ENCODE measurements at places on chromosomes 2 and 18.
A peak's percentile ranks its signal among the peaks of the same experiment; 100 is the strongest.

GRCh38 chr18:8830067-8831060 is 125.0 kb downstream of the MTCL1 start:
- DNase-seq, result no peak

- no peak for DNase-seq
Observed at GRCh38 chr2:28640908-28641300, 110.7 kb upstream of the PPP1CB start.

- DNase-seq, result no peak
Observed at GRCh38 chr18:79529296-79529695, 133.6 kb downstream of the NFATC1 start.

GRCh38 chr18:62426191-62426488 is 96.7 kb upstream of the ZCCHC2 start:
- DNase-seq, result no peak

GRCh38 chr18:72652990-72653593 is 109.0 kb upstream of the CBLN2 start:
- DNase-seq, result peak; percentile 5

DNA sequence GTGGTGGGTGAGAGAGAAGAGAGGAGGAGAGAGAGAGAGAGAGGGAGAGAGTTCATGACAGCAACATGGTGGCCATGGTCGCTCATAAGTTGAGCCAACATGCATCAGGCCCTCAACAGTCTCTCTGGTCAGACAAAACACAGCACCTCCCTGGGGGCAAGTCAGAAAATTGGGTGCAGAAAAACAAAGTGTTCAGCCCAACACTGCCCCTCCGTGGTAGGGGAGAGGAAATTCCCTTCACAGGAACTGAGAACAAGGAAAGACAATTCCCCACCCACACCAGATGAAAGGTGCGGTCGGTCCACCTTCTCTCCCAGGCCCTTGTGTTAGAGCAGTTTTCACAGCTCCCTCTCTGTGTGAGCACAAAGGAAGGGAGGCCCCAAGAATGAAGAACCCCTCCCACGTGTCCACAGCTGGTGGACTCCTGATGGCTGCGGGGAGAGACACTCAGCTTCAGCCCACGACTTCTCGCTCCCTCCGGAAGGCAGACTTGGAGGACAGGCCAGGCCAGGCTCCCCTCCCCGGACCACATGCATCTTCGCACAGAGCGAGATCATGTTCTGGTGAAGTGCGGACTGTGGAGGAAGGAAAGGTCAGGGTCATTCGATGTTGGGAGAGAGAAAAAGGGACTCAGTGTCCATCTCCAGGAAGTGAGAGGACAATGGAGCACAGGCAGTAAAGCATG is 181.7 kb downstream of the ANAPC1 start:
- peak; percentile 76 for DNase-seq

GRCh38 chr18:64333584-64333983 is 184.7 kb upstream of the LINC00305 start:
- DNase-seq, result peak; percentile 2

DNA sequence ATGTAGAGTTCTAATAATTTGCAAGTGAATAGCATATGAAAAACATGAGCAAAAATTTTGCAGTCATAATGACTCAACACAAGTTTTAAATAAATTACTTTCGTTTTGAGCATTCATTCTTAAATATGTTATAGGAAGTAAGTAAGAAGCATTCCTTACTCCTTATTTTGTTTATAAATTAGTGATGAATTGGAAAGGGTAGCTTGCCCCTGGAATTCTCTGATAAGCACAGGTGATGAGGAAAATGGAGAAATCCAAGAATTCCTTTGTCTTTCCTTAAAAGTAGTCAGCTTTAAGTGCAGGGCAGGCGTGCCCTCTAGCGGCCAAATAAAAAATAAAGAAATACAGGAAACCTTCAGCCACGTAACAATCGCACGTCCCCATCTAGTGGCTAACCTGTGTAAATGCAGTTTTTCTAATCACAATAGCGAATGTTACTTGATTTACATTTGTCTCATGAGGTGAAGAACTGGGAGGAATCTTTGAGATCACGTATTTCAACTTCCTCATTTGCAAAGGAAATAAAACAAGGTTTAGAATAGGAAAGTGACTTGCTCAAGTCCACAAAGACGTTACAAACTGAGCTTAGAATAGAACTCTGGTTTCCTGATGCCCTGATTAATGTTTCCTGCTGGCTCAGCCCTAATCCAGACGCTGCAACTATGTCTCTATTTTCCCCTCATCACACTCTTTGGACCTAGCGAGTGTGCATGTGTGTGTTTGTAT is 47.2 kb upstream of the ZNG1B start:
- peak; percentile 74 for DNase-seq

DNA sequence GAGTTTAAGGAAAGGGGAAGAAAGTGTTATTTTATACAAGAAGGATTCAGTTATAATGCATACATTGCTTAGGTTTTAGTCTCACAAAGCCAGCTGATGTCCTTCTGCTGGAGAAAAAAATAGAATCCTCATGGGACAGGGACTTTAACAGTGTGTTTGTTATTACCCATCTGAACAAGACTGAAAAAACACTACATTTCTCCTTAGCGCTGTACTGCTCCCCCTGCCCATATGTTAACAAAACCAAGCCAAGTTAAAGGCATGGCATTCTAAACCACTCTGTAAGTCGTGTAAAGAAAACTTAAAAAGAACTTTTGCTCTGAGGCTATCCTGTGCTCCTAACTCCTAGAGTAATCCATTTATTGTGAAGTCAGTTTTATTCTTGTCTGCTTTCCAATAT is 102.6 kb upstream of the NYAP2 start:
- no peak for DNase-seq

DNA sequence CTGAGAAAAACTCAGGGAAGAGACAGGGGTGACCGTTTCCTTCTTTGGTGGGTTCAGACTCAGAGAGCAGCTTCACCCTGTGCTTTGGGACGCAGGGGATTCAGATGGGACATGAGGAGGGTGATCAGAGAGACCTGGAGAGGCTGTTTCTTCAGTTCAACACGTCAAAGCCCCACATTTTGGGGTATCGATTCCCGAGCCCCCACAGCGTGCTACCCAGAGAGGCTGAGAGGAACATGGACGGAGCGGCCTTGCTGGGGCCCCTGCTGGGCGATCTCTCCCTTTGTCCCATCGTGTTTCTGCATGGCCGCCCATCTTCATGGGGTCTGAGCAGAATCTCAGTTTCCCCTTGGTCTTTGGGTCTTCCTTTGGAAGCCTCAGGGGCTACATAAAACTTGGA is 38.2 kb upstream of the PXDN start:
- no peak for DNase-seq

DNA sequence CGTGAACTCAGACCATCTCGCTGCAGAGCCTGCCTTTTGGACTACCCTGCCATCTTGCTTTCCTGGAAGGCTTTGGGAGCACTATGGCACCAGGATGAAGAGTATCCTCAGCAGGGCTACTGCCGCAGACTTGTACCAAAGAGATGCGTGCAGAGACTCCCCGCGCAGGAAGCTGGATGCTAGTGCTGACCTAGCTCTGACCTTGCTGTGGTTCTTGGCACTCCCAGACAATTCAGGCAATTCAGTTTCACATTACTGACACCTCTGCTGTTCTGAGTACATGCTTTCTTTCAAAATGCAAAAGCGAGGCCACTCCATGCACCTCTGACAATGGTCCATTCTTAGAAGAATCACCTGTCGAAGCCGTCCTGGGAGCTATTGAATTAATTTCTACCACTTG is 251.5 kb upstream of the MEX3C start:
- no peak for DNase-seq

GRCh38 chr2:183459466-183459865 is 335.2 kb downstream of the NUP35 start:
- no peak for DNase-seq

- no peak for DNase-seq
Observed at GRCh38 chr2:122636097-122636496, 880.6 kb downstream of the TSN start.

DNA sequence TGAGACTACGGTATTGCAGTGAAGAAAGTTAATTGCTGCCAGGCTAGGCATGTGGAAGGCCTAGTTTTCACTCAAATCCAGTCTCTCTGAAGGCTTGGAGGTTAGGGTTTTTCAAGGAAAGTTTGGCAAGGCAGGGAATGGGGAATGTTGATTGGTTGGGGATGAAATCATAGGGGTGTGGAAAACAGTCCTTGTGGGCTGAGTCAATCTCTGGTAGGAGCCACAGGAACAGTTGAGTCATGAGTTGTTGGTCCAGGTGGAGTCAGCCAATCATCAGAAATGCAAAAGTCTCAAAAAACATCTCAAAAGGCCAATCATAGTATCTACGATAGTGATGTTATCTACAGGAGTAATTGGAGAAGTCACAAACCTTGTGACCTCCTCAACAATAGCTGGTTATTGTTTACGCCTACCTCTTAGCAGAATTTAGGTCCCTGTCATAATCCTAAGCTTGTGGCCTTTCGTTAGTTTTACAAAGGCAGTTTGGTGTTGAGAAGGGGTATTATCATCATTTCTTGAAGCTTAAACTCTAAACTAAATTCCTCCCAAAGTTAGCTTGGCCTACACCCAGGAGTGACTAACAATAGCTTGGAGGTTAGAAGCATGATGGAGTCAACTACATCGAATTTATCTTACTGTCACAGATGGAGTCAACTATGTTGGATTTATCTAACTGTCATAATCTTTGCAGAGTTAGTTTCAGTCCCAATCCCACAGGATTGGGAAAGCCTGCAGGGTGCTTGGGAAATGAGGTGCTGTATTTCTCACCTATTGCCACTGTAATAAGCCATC is 33.7 kb upstream of the APCDD1 start:
- no peak for DNase-seq

GRCh38 chr2:173442542-173442941 is 87.9 kb downstream of the CDCA7 start:
- no peak for DNase-seq

DNA sequence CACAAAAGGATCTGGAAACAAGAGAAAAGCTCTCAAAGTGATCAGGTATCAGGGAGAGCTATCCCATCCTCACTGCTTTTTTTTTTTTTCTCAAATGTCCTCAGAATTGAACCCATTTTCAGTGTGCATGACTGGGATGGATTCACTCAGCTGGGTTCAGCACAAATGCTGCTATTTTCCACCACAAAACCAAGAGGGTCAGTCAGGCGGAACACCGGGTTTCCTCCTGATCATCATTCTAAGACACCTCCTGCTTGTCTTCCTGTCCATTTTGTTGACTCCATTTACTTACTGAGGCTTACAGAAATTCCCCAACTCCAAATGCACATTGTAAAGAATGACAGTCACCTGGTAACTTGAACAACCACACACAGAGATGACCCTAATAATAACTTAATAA is 39.9 kb downstream of the CYRIA start:
- DNase-seq, result no peak

GRCh38 chr2:162006337-162006736 is 67.7 kb downstream of the DPP4 start:
- no peak for DNase-seq

- no peak for DNase-seq
Observed at GRCh38 chr2:58959996-58960395, 718.9 kb upstream of the FANCL start.

GRCh38 chr18:57561728-57562423 is 24.6 kb downstream of the FECH start:
- DNase-seq, result peak; percentile 17

GRCh38 chr2:85659324-85659981 is 8.5 kb downstream of the SFTPB start:
- no peak for DNase-seq

GRCh38 chr18:74540652-74541421 is 6.5 kb downstream of the CNDP1 start:
- no peak for DNase-seq

- DNase-seq, result no peak
Observed at GRCh38 chr2:200515155-200515554, 5.3 kb upstream of the KCTD18 start.

DNA sequence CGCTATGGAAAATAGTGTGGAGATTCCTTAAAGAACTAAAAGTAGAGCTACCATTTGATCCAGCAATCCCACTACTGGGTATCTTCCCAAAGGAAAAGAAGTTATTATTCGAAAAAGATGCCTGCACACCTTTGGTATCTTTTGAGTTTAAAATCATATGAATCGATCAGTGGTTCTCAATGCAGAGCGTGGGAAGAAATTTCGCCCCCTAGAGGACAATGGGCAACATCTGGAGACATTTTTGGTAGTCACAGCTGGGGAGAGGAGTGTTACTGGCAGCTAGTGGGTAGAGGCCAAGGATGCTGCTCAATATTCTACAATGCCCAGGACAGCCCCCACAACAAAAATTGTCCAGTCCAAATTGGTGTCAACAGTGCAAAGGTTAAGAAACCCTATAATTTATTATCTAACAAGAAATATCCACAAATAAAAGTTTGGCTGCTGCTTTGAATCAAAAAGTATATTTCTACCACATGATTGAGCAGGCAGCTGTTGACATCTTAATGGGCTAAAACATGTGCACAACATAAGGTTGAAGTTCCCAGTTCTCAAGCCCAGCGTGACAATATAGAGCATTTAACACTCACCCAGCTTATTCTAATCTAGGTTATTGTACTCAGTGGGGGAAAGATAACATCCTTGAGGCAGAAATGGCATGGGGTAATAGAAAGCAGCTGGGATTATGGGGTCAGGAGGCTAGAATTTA is 425.7 kb downstream of the LRATD1 start:
- DNase-seq, result no peak

DNA sequence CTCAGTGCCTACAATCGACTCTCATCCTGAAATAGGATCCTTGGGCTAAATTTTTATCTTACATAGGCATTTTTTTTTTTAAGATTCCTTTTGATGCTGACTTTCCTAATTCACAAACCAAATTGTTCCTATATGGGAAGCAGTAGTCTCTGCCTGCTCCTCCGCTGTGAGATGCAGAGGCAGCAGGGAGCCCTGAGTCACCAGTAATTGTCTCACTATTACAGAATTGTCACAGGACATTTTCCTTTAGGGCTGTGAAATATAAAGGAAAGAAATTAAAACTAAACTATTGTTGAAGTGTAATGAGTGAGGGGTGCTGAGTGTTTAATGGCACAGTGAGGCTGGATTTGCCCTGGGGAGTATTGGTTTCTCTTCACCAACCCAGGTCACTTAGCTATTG is 63.8 kb downstream of the MYO3B start:
- no peak for DNase-seq
